ENCODE measurements at places on chromosomes 4 and X. TPM values are rescaled to one million over a fixed set of nuclear protein-coding genes. Genes with fewer than 3 reads are reported as not detected.

DNA sequence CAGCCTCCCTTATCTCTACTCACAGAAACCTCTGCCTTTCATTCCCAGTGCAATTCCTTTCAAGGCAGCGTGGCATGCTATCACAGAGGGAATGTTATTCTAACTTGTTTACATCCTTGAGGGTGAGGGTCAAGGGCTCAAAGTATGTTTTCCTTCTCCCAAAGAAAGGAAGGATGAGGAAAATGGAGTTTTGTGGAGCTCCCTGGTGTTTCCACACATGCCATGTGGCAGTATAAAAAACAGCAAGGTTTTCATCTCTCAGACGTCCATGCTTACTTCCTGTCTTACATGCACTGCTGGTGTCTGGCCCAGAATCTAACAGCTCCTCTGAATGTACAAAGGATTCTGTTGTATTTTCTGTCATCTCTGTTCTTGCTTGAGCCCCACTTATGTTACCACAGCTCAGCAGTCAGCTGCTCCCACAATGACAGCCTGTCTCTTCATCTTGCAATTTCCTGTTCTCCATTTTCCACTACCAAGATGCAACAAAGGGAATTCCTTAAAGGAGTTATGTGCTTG is 128.0 kb downstream of the SNCA start:
- peak; percentile 5 for DNase-seq

GRCh38 chr4:73070074-73070390 is 516 bp upstream of the COX18 start:
- DNase-seq: no peak

Gene EDA2R
- 0.83 TPM for polyA plus RNA-seq

Gene CXCL11
- polyA plus RNA-seq: not detected

DNA sequence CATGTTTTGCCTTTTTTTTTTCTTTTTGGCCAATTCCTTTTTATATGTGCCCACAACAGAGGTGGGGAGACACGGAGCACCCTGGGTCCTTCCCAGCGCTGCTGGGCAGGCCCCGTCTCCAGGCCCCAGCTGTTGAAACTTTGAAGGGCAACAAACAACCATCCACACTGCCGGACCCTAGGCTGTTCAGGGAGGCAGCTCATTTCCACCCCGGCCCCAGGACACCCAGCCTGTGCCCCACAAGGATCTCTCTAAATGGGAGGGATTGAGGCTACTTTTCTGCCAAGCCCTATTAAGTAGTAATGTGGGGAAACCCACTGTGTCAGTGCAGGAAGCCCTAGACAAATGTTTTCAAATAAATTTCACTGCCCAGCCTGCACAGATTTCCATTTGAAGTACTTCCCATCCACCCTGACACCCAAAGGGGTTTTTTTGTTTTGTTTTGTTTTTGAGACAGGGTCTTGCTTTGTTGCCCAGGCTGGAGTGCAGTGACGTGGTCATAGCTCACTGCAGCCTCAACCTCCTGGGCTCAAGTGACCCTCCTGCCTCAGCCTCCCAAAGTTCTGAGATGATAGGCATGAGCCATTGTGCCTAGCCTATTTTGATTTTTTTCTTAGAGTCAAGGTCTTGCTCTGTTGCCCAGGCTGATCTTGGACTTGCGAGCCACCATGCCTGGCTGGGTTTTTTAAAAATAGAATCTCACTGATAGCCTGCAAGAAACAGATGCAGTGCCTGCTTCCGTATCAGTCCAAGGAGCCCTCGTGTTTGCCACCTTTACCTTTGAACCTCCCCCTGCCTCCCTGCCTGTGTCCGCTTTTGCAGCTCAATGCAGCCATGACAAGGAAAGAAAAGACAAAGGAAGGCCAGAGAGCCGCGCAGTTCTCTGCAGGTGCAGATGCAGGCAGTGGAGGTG is 13.4 kb upstream of the CLCN4 start:
- DNase-seq: no peak

- no peak for DNase-seq
Observed at GRCh38 chr4:36328130-36328529, 46.7 kb downstream of the DTHD1 start.

DNA sequence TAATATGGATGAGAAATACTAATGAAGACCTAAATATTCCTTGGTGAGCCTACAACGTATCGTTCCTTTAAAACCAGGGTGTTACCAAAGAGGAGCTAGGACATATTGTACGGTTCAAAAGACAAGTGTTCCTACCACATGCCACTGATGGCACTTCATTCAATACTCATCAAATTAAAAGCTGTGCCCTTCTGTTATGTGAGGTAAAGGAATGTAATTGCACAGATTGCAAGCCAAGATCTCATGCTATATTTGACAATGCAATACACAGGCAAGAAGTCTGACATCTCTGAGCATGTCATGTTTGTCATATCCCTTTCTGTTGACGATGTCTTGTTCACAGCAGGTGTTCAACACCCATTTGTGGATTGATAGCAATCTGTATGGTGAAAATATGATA is 6.9 kb downstream of the FGF13 start:
- no peak for DNase-seq

Gene WNK3
- 6.9 TPM for polyA plus RNA-seq

- no peak for DNase-seq
Observed at GRCh38 chr4:103197765-103198110, 405 bp downstream of the CENPE start.

DNA sequence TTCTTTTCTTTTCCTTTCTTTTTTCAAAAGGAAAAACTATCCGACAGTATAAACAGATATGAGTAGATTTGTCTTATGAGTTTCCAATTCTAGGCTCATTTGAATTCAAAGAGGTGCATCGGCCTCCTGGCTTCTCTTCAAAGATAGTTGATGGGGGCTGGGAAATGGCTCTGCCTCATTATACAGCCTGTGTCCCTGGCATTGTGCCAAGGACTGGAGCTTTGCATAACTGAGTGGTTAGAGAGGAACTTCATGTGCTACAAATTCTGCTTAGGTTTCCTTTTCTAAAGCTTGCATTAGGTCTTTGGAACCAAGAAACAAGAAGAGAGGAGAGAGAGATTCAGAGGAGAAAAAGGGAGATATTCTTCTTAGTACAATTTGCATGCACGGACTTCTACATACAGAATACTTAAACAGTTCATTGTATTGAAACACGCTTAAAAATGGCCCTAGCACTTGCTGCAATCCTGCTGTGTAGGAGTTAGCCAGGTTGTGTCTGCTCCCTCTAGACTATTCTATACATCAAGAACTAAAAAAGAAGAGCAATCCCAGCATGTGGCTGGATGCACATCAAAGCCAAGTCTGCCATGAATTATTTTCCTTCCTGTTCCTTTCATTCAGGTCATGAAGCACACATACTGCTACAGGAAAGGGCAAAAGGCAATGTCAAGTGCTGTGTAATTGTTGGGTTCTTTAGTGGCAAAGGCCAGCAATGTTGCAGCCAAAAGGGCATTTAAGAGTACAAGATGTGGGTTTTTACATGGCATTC is 70.9 kb downstream of the INTS12 start:
- DNase-seq: no peak

GRCh38 chr4:67810011-67810410 is 55.8 kb upstream of the GNRHR start:
- DNase-seq: no peak

- peak; percentile 46 for DNase-seq
Observed at GRCh38 chr4:34720571-34720970, 1523.7 kb downstream of the ARAP2 start.

DNA sequence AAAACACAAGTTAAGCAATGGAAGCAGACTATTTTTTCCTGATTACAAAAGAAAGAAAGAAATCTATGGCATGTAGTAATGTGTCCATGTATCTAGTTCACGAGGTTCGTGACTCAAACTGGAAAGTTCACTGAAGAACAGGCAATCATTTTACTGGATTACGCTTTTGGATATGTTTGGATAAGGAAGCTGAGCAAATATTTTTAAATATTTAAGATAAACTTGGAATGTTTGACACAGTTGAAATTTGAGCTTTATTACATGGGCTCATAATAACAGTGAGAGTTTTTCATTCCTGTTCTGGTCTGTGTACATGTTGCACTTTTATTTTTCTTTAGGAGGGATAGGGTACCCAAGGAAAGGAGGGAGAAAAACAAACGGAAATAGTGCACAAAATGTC is 244.2 kb upstream of the GK2 start:
- no peak for DNase-seq

GRCh38 chr4:156766846-156767245 is 204.8 kb downstream of the PDGFC start:
- DNase-seq: no peak

Gene ARR3
- polyA plus RNA-seq: 1.6 TPM

DNA sequence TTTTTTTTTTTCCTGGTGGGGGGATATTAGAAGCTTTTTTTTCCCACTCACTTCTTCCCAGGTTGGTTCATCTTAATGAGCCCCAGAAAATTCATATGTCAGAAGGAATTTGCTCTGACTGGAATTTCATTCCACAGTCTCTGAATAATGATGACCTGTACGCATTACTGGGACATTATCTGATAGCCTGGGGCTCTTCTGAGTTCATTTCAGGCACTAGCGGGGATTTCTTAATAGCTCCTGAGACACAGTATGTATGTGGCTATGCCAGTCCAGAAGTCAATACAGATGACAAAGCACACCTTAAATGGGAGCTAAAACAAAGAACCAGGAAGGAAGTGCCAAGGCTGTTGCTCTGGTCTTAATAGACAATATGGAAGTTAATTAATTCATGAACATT is 295.2 kb upstream of the IGFBP7 start:
- no peak for DNase-seq

GRCh38 chrX:39859991-39860861 is 237.5 kb downstream of the BCOR start:
- DNase-seq: no peak

DNA sequence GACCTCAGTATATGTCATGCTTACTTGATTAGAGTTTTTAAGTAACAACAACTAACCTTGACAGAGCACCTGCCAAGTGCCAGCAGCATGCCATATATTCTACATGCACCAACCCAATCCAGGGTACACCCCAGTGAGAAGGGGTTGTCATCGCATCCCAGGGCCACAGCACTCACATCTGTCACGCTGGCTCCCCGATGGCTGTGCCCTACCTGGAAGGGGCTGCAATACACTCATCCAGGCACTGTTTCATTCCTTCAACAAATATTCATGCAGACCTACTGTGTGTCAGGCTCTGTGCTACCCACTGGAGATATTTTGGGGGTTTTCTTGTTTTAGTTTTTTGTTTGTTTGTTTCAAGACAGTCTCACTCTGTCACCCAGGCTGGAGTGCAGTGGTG is 49.5 kb downstream of the PPP2R2C start:
- DNase-seq: no peak

Gene TMEM31
- 1.8 TPM for polyA plus RNA-seq

GRCh38 chr4:186061921-186062320 is 7.0 kb upstream of the TLR3 start:
- DNase-seq: no peak

DNA sequence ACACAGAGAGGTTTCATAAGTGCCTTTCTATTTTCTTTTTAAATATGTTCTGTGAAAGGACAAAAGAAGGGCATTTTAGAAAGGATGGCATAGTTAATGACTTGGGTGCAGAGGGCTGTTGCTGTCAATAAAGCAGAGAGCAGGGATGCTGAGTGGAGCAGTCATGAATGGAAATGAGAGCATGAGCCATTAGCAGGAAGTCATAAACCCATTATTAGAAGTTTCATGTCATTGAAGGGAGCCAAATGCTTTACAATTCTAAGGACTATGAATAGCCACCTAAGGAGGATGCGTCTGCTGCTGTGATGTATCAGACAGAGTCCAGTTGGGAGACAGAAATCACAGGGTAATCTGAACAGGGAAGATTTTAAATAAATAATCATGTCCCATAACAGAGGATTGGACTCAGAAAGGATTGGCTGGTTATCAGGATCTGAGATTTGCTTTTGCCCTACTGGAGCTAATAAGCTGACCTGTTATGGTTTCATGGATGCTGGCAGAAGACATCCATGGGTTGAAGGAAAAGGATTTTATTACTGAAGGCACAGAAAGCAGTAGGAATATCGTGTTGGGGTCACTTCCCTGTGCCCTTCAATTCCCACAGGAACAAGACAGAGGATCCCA is 47.5 kb upstream of the WDR19 start:
- DNase-seq: no peak

Gene BRS3
- 0.12 TPM for polyA plus RNA-seq

DNA sequence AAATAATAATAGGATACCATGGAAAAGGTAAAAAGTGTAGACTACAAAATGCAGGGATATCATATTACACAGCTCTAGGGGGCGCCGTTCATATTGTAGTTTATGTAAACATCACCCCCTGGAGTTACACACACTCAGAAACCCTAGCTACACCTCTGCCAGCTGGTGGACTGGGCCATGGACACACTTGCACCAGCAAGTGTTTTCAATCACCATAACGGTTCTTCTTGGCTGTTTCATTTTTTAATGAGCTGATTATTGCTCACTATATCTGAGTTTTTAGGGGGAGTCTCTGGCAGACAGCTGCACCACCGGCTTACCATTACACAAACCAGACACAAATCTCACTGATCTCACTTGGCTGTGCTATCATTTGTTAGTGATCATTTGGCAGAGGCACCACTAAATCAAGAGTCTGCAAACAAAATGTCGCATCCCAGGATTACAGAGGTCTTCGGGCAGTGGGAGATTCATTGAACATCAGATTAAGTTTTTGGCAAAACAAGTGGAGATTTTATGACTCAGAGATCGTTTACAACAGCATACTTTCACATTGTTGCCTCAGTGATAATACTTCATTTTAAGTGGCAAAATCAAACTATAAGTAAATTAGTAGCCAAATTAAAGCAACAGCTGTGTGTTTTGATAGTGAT is 185.7 kb downstream of the UNC5C start:
- peak; percentile 55 for DNase-seq

DNA sequence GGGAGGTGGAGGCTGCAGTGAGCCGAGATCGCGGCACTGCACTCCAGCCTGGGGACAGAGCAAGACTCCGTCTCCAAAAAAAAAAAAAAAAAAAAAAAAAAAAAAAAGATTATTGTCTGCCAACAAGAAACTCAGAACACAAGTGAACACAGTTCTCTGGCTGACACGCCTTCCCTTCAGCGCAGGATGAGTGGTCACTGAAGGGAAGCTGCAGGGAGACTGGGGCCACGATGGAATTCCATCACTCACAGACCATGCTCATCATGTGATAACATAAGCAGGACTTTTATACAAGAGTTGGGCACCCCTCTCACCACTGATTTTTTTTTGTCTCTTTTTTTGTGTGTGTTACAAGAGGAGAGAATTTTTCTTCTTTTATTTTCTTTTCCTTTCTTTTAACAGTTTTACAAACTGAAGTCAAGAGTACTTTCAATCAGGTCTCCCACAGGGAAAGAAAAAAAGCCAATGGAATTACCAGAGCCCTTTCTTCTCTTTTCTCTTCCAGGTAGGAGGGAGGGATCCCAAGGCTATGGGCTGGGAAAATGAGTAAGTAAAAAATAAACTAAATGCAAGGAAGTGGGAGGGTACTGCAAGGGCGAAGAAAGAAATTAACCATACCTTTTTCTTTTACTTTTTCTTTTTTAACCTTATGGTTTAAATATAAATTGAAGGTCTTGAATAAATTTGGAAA is 435.6 kb downstream of the GPM6A start:
- no peak for DNase-seq

Measured in left kidney (tissue), 8 donors.